ENCODE measurements at places on chromosomes 13 and 19. TPM values are rescaled to one million over a fixed set of nuclear protein-coding genes. Genes with fewer than 3 reads are reported as not detected.

- DNase-seq: no peak
Measured at GRCh38 chr13:99859178-99860177, 112.1 kb downstream of the ZIC5 start.

DNA sequence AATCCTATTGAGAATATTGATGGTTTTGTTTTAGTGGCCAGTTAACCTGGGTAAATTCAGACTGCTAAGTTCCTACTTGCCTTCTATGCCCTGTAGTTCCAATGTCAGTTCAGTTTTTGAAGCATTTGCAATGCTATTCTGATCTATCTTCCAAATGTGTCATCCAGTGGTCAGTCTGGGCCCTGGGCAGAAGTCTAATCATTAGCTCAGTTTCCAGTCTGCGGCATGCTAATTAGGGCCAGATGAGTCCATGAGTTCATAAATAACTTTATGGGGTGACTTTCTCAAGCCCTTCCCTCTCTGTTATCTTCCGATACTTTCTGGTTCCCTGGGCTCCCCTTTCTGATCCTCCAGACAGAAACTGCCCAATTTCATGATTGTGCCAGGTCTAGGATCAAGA lies 32.7 kb downstream of the FAM187B start:
- DNase-seq: no peak

DNA sequence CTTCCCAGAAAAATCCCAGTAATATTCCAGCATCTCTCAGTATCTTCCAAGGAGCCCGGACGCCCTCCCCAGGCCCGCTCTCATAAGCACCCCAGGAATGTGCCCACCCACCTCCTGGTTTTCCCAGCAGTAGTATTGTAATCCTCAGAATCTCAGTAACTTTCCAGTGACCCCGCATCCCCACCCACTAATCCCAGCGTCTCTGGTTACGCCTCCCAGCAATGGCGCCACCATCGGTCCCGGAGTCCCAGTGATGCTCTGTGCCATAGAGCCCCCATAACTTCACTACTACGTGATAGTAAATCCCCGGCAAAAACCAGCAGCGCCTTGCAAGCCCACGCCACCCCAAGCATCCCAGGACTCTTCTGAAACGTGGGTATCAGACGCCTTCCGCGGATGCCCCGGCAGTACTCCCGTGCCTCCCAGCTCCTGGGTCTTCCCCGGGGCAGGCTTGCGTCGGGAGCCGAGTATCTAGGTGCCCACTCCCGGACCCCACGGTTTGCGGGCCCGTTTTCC lies 928 bp upstream of the PNPLA6 start:
- no peak for DNase-seq

The WASF3 gene
- 8.2 TPM for total RNA-seq

DNA sequence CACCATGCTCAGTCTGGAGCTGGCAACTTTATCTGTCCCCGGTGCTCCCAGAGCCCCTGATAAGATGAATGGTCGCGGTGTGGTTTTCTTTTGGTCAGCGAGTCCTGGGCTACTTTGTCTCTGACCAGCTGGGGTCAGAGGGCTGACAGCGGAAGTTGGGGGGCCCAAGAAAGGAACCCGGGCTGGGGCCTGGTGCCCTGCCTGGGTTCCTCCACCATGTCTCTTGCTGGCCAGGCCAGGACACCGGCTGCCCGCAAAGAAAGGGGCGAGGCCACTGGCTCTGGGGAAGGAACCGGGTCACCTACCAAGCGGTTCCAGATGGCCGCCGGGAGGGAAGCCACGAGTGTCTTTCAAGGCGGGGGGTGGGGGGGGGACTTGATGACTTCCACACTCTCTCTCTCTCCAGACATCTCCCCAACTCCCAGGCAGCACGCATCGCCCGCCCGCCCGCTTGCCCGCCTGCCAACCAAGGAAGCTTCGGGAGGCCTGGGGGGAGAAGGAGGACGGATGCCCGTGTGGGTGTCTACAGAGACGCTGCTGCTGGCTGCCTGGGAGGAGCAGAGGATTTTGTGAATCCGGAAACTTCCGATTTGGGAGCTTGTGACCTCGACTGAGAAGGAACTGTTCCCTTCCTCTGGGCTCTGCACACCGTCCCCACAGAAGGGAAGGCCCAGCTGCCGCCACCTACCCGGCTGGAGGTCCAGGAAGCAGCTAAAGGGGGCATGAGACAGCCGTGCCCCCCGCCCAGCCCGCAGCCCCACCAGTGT lies 1.1 kb downstream of the PIP5K1C start:
- peak; percentile 80 for DNase-seq

The COMP gene
- total RNA-seq: 5.9 TPM

The ZNF470 gene
- total RNA-seq: 1.2 TPM

The ZNF723 gene
- not detected for total RNA-seq

DNA sequence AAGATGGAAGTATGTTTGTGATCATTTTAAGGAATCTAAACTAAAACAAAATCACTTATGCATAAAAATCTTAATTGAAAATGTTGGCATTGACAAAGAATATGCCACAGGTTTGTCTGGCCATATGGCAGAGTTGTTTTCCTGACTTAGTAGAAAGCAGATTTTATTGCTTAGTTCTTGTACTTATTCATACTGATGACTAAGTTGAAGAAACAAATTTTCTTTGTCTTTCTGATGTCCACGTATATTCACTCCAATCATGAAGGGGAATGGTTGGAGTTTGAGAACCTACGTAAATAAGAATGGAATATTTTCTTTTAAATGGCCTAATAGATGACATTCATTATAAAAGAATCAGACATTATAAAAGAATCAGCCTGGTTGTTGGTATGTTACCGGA lies 8.0 kb upstream of the GPC6 start:
- no peak for DNase-seq

The PTH2 gene
- not detected for total RNA-seq

GRCh38 chr13:78393286-78394142 lies 209.8 kb downstream of the POU4F1 start:
- DNase-seq: no peak

DNA sequence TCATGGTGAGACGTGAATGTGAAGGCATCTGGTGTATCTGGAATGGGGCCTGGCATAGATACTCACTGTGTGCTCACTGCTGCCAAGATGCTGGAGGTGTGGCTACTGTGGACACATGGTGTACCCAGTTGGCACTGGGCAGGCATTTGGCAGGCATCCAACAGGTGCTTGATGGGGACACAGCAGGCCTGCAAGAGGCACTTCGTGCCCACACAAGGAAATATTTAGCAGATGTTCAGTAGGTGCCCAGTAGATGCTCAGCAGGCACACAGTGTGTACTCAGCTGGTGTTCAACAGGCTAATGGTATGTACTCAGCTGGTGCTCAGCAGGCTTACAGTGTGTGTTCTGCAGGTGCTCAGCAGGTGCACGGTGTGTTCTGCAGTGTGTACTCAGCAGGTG lies 14.2 kb downstream of the CRTC1 start:
- DNase-seq: no peak

DNA sequence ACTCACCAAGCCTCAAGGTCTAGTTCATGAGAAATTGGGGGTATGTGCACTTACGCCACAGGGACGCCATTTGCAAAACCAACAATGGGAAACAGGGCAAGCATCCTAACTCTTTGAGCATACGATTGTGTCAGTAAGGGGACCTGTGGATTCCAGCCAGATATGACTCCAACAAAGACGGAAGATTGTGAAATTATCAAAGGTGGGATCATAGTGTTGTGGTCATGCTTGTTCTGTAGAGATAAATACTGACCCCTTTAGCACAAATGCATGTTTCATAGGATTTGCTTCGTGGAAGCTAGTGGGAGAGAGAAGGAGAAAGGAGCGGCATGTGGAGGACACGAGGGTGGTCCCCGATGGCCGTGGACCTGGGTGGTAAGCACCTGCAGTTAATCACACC lies 37.8 kb downstream of the GATAD2A start:
- no peak for DNase-seq

The NXNL1 gene
- not detected for total RNA-seq

GRCh38 chr19:55115446-55116065 lies 1.9 kb downstream of the PPP1R12C start:
- DNase-seq: no peak

DNA sequence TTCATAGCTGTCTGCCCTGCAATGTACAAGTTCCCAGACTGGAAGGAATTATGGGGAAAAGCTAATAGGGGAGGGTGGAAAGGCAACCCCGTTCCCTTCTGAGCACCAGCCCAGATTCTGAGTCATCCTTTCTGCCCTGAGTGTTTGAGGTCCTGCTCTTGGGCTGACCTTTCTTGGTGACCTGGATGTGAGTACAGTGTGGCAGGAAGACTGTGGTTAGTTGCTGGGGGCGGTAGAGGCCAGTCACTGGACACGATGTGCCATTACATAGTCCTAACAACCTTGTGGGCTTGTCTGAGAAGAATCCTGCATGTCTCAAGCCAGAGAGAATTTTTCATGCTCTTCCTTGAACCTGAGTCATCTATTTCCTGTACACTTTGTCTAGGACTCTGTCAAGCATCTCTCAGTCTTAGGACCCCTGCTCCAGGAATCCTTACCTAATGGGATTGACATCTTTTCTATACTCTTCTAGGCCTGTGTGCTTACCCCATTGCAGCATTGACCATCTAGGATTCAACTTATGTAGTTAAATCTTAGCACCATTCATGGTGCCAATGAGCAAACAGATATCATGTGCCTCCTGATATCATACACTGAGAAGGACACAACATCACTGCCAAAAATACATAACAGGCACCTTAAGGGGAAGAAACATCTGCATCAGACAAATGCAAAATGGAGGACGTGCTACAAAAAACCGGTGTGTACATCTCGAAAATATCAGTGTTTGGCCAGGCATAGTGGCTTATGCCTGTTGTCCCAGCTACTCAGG lies 8.1 kb upstream of the ANGPTL4 start:
- no peak for DNase-seq

DNA sequence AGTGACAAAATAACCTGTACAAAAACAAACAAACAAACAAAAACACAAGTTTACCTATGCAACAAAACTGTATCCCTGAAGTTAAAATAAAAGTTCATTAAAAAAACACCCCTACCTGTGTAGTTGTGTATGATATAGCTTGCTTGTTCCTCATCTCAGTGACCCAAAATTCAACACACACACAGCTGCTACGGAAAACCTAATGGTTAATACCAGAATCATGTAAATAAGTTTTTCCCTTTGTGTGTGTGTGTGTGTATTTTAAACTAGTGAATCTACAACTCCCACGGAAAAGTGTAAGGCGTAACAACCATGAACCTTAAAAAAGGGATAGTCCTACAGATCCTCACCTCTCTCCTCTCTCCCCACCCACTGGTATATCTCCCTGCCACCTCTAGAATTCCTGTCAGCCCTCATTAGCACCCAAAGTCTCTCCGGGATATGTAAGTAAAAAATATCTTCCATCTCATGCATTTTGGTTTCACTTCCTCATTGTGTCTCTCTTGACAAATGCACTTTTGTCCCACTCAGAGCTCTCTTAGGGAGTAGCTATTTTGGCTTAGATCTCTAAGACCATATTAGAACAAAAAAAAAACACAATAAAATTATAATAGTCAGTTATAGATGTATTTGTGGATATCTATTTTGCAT lies 2236.5 kb downstream of the PCDH9 start:
- DNase-seq: no peak
